ENCODE measurements at places on chromosomes 6 and 20.

- DNase-seq = no peak
These were observed 19.0 kb upstream of the MLN start for GRCh38 chr6:33822575-33823395.

DNA sequence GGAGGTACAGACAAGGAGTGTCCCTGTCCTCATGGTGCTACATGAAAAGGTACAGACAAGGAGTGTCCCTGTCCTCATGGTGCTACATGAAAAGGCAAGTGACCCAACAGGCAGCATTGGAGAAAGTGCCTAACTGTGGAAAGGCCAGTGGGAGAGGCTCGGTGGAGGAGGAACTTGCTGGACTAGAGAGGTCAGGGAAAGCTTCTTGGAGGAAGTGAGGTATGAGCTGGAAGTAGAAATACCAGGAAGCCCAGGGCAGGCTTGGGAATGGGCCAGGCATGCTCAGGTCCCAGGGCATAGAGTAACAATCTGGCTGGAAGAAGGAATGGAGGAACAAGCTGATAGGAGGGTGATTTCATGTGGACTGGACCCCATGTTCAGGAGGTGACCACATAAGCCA is 59.8 kb upstream of the FNDC1 start:
- DNase-seq = no peak

- no peak for DNase-seq
These were observed 87.6 kb upstream of the GCM1 start for GRCh38 chr6:53236241-53236640.

DNA sequence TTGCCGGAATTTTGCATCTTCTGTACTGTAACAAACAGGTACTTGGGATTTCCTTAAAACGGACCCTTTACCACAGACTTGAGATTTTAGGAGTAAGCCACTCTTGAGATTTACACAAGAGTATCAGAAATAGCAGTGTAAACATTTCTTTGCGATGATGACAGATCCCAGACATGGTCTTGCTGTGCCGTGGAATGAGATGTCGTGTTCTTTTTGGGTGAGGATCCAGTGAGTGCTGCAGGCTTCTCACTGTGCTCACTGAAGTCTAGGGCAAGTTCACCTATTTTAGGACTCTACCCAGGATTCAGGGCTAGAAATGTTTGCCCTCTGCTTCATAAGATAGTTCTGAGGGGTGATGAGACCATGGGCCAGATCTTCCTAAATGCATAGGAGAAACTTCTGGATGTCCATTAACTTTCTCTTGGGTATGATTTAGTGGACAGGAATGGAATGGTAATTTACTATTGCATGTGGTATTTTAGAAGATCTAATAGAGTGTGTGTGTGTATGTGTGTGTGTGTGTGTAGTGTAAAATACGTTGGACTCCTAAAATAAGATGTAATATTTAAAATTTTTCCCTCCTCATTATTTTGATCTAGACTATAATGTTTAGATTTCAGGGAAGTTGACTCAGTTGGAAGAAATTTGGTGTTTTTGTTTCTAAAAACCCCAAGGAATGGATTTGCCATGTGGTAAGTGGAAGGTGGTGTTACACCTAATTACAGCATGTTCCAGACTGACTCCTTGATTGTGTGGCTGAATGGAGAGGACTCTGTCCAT is 8.5 kb downstream of the LRRC1 start:
- no peak for DNase-seq

DNA sequence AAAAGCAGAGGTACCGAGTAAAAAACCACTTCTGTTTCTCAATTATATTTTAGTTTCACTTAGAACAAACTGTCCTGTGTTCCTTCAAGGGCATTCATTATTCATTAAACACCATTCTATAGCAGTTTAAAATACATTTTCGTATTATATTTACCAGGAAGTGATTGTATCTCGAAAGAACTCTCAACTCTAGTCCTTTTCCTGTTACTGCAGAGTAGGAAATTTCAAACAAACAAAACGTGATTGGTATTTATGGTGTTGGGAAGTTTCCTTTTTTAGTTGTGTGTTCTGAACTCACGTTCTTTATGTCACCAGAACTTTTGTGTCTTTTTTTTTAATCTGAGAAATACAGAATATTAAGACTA is 139.5 kb upstream of the BTBD3 start:
- no peak for DNase-seq

- DNase-seq = no peak
These were observed 611.3 kb downstream of the HDGFL1 start for GRCh38 chr6:23180504-23181293.

DNA sequence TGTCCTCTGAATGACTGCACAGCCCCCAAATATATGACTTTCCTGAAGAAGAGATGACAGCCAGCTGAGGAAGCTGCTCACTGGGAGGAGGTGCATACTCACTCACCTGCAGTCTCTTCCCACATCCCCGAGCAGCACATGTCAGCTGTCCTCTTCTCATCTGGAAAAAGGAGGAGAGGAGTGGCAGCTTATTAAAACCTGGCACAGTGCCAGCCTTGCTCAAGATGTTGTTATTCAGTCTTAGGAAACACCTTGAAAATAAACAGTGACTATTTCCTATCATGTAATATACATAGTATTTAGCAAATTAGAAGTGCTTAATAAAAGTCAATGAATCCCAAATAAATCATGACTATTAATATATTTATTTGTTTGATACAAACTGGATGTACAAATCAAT is 232.9 kb downstream of the EPM2A start:
- DNase-seq = no peak

- no peak for DNase-seq
These were observed 307.5 kb downstream of the CDKAL1 start for GRCh38 chr6:20841806-20842205.

All from stimulated activated CD4-positive, alpha-beta T cell treated with anti-CD3 and anti-CD28 coated beads, Interleukin-2, amount 100 ng/mL, for 4 hours (primary cell).